Mesothelial cell of epicardium (in vitro differentiated cells): ENCODE measurements at places on chromosomes 6 and 20.

- H3K4me1 ChIP-seq: peaks cover 18% of the 10 kb centered on the region
- H3K4me3 ChIP-seq: no peak overlapping the region
- H3K36me3 ChIP-seq: peaks cover 49% of the 10 kb centered on the region
- H3K27me3 ChIP-seq: no peaks in the 10 kb centered on the region
- H3K27ac ChIP-seq: peak overlapping the region; percentile 47
- no peak for DNase-seq
Measured at GRCh38 chr20:38063911-38064530, 30.5 kb downstream of the RPRD1B start.

GRCh38 chr6:107185391-107185970 is 70.2 kb upstream of the BEND3 start:
- H3K4me1 ChIP-seq: no peaks in the 10 kb centered on the region
- no peaks in the 10 kb centered on the region for H3K27me3 ChIP-seq
- DNase-seq: no peak
- H3K36me3 ChIP-seq: peaks cover 1% of the 10 kb centered on the region
- no peak overlapping the region for H3K27ac ChIP-seq

DNA sequence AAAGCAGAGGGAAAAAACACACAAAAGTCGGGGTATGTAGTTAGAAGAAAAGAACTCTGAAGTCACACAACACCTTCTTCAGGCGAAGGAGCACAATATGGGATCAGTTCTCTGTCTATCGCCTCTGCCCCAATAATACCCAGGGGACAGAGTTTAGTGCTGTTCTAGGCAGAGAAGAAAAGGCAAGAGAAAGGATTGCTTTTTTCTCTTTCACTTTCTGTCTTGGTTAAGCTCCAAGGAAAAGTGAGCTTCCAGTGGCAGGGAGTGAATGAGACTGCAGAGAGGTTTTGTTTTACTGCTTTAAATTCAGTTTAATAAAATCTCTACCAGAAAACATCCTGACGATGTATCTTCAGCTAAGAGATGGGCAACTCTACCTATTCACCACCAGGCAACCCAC is 86.6 kb upstream of the STXBP5 start:
- no peak overlapping the region for H3K4me3 ChIP-seq
- no peak for DNase-seq
- peaks cover 2% of the 10 kb centered on the region for H3K4me1 ChIP-seq

GRCh38 chr6:168039849-168040248 is 39.2 kb downstream of the FRMD1 start:
- H3K4me1 ChIP-seq: peaks cover 15% of the 10 kb centered on the region
- H3K4me3 ChIP-seq: no peak overlapping the region
- H3K36me3 ChIP-seq: peaks cover 12% of the 10 kb centered on the region
- H3K27ac ChIP-seq: no peak overlapping the region
- no peak for DNase-seq
